RPMI7951 (cell line): ENCODE measurements at places on chromosomes 4 and X.

GRCh38 chrX:54182864-54183613 lies at the start of gene FAM120C:
TSS of gene FAM120C (minus strand) at chrX:54183254. CDS start at chrX:54183198, 56 bp downstream.
- peak; percentile 81 for DNase-seq

DNA sequence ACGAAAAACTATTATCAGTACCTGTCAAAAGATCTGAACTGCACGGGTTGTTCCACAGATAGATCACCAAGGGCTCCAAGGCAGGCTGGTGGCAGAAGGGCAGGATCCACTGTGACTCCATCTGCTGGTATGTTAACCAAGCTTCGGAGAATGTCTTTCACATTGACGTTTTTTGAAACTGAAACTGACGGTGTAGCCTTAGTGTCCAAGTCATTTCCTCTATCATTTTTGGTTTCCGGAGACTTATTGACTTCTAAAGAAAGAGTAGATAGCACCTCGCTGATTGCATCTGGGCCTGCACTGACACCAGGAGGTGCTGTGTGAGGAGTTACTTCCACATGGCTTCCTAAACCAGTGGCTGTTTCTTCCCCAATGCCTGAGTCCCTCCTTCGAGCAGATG lies 186.9 kb downstream of the LRBA start:
- no peak for DNase-seq

DNA sequence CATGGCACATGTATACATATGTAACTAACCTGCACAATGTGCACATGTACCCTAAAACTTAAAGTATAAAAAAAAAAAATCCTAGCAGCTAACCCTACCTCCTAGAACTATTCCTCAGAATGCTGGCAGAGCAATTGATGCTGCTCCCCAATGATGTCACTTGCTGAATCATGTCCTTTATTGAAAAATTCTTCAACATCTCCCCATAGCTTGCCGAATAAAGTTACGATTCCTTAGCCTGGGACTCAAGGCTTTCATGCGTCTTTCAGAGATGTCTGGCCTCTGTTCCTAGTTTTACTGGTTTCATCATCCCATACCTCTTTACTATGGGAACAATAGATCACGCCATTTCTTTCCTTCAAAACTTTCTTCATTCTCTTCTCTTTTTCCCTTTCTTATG lies 174.7 kb upstream of the FAT1 start:
- no peak for DNase-seq

- peak; percentile 80 for DNase-seq
Observed at GRCh38 chrX:48508400-48509244, at the start of gene PORCN. TSS of gene PORCN (plus strand) at chrX:48508992. CDS start at chrX:48509821, 829 bp downstream.

GRCh38 chr4:112521123-112522023 lies 5.4 kb upstream of the NEUROG2 start:
- no peak for DNase-seq

GRCh38 chr4:141636082-141636770 lies at the start of gene IL15:
TSS of gene IL15 (plus strand) at chr4:141636583. CDS start at chr4:141719465, 82,882 bp downstream.
- DNase-seq = peak; percentile 75

DNA sequence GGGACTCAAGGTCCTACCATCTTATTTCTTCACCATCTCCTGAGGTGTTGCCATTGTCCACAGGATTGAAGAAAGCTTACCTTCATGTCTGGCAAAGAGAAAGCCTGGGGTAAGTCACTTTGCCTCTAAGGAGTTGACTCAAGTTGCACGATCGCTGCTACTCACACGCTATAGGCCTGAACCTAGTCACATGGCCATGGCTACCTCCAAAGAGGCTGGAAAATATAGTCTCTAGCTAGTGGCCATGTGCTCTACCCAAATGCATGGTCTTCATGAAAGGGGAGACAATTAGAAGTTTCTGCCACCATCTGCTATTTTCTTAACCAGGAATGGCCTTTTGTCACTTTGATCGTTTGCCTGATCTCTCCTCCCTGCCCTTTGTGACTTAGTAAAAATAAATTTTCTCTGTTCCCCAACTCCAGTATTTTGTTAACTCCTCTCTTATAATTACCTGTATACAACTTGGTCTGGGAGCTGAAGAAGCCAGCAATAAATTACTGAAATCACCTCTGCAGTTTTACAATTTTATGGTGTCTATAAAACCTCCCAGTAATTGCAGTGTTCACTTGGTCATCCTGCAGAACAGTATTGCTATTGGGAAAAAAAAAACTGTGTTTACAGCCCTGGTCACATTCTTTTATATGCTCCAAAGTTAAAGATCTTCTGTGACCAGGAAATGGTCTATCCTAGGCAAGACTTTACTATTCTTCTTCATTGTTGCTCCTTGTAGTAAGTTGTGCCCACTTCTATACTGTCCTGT lies 126.7 kb upstream of the TSPAN5 start:
- DNase-seq = no peak

DNA sequence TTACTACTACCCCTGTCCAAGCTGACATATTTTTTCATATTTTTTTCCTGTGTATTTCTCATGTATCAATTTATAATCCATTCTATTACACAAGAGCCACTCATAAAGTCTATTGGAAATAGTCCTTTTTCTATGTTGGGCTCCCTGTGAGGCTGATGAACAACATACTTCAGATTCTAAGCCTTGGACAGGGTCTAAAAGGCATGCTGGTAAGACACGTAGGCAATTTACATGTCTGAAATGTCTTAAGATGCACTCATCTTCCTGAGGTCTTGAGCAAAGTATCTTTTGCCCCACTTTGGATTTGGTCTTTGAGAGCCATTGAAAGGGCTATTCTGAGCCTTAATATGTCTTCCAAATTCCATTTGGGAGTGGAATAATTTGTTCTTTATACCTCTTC lies 31.8 kb downstream of the OCIAD1 start:
- DNase-seq = no peak
